ENCODE measurements at places on chromosomes 3 and 15. TPM values are rescaled to one million over a fixed set of nuclear protein-coding genes. Genes with fewer than 3 reads are reported as not detected.

GRCh38 chr15:80199869-80200268, 47.1 kb downstream of the FAH start:
- no peak overlapping the region for H3K27ac ChIP-seq
- peaks cover 16% of the 10 kb centered on the region for H3K27me3 ChIP-seq
- H3K4me3 ChIP-seq, result no peak overlapping the region
- no peaks in the 10 kb centered on the region for H3K4me1 ChIP-seq
- no peaks in the 10 kb centered on the region for H3K36me3 ChIP-seq

DNA sequence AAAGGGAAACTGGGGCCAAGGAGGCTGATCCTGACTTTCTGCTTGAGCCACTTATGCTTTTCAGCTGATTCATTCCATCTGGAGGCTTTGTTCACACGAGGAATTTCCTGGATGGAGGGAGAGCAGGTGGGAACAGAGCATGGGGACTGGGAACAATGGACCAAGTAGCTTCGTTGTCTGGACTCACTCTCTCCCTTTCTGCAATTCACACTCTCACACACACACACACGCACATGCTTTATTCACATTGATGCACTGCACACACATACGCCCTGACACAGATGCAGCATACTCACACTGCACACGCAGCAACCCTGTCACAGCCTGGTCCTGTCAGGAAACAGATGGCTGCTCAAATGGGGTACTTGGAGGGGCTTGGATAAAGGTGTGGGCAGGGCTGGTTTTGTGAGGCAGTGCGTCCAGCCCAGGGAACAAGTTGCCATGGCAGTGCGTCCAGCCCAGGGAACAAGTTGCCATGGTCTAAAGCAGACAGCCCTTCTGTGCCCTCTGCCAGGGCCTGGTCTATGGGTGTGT, 19.8 kb upstream of the CHCHD6 start:
- H3K4me1 ChIP-seq, result no peaks in the 10 kb centered on the region
- DNase-seq, result no peak
- H3K4me3 ChIP-seq, result no peak overlapping the region
- H3K27me3 ChIP-seq, result no peaks in the 10 kb centered on the region

DNA sequence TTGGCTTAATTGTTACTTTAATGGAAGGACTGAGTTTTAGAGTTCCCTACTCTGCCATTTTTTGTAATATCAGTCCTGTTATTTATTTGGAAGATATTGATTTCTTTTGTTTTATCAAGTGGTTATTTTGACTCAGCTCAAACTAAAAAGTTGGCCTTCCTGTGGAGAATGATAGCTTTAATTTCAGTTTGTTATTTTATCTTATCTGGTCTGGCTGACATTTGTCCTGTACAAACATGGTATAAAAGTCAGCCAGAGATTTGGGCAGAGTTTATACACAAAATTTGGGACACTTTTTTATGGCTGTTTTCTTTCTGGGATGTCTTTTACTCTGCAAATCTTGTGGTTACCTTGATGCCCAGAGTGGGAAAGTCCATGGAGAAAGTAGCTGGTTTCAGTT, 41.4 kb upstream of the DNAJC19 start:
- no peaks in the 10 kb centered on the region for H3K4me1 ChIP-seq
- no peak overlapping the region for H3K27ac ChIP-seq
- H3K4me3 ChIP-seq, result no peak overlapping the region
- H3K36me3 ChIP-seq, result no peaks in the 10 kb centered on the region
- DNase-seq, result no peak
- no peaks in the 10 kb centered on the region for H3K27me3 ChIP-seq

Gene MGLL
- 0.78 TPM for total RNA-seq

Gene EFHB
- total RNA-seq, result 0.95 TPM

- no peak for DNase-seq
- H3K27me3 ChIP-seq, result no peaks in the 10 kb centered on the region
- H3K4me1 ChIP-seq, result no peaks in the 10 kb centered on the region
- no peaks in the 10 kb centered on the region for H3K36me3 ChIP-seq
- H3K4me3 ChIP-seq, result no peak overlapping the region
These were observed 217.7 kb downstream of the MEX3B start for GRCh38 chr15:81828135-81828534.

GRCh38 chr3:46544771-46545503, 21.2 kb downstream of the LRRC2 start:
- H3K4me3 ChIP-seq, result no peak overlapping the region
- no peak for DNase-seq
- H3K36me3 ChIP-seq, result no peaks in the 10 kb centered on the region
- peaks cover 26% of the 10 kb centered on the region for H3K4me1 ChIP-seq

Gene MYO5C
- 0.38 TPM for total RNA-seq

Gene PROK2
- 0.58 TPM for total RNA-seq

- no peak overlapping the region for H3K4me3 ChIP-seq
- no peak overlapping the region for H3K27ac ChIP-seq
- no peaks in the 10 kb centered on the region for H3K4me1 ChIP-seq
- H3K36me3 ChIP-seq, result no peaks in the 10 kb centered on the region
These were observed 7.4 kb downstream of the COL7A1 start for GRCh38 chr3:48587686-48588085.

Gene GABPB1
- 19.5 TPM for total RNA-seq

Gene PPM1L
- total RNA-seq, result 5.6 TPM

DNA sequence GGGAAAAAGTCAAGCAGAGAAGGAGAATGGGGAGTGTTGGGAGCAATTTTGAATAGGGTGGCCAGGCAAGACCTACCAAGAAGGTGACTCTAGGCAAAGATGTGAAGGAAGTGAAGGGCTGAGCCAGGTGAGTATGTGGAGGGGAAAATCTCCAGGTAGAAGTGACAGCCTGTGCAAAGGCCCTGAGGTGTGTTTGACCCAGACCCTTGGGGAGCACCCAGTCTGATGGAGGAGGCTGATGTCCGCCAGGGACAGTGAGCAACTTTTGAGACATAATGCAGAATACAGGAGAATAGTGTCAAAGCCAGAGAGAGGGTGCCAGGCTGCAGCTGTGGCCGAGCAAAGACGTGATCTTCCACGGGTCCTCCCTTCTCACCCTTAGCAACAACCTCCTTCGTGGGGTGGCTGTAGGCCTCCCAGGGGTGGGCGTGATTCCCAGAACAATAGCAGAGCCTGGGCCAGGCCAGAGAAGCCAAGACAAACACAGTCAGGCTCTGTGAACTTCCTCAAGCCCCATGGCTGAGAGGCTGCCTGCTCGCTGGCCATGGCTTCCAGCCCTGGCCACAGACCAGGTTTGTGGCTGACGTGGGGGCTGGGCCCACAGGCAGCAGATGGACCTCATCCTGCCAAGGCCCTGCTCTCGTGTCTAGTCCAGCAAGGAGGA, 58.1 kb downstream of the SLC6A6 start:
- H3K4me1 ChIP-seq, result no peaks in the 10 kb centered on the region
- peaks cover 22% of the 10 kb centered on the region for H3K36me3 ChIP-seq
- DNase-seq, result no peak
- H3K27me3 ChIP-seq, result no peaks in the 10 kb centered on the region
- H3K27ac ChIP-seq, result no peak overlapping the region

Gene FRMD4B
- 7.1 TPM for total RNA-seq

Gene CHRD
- total RNA-seq, result not detected

Gene LRRC34
- total RNA-seq, result 0.56 TPM

DNA sequence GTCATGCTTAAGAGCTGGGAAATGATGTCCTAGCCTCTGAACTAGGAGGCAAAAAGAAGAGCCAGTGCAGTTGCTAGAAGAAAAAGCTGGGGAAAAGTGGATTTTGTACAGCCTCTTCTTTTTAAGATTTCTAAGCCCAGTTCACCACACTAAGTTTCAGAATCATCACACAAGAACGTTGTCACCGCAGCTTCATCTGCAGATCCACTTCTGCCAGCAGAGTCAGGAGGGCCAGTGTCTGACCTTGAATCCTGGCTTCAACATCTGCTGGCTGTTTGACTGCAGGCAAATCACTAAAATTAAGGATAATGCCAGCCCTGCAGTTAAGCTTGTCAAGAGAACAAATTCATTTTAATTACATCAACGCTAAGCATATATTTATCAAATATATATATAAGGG, 36.2 kb downstream of the HDC start:
- DNase-seq, result no peak
- H3K27ac ChIP-seq, result no peak overlapping the region
- H3K4me3 ChIP-seq, result no peak overlapping the region
- H3K36me3 ChIP-seq, result no peaks in the 10 kb centered on the region
